ENCODE measurements at places on chromosomes 7 and 10.

- no peak for DNase-seq
Measured at GRCh38 chr7:45699015-45699309, 124.8 kb downstream of the ADCY1 start.

- no peak for DNase-seq
Measured at GRCh38 chr10:83555264-83555663, 584.0 kb upstream of the GHITM start.

GRCh38 chr7:49852619-49853462 lies 79.4 kb downstream of the VWC2 start:
- DNase-seq: no peak

- DNase-seq: no peak
Measured at GRCh38 chr7:29642494-29643155, 79.0 kb downstream of the PRR15 start.

DNA sequence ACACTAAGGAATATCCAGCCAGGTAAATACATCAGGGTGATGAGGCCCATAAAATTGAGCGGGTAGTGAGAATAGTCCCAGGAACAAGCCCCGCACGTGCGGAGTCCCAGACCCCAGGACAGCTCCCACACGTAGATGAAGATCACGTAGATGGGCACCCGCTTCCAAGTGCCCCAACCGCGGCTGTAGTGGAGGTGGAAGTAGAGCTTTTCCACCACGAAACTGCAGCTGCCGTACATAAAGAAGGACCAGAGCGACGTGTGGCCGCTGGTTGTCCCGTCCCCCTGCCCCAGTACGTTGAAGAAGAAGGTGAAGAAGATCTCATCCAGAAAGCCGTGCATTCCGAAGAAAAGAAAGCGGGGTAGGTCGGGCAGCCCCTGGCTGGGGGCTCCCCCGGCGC lies 948 bp downstream of the TMEM229A start:
- DNase-seq: no peak

GRCh38 chr10:21069929-21070700 lies 173.0 kb upstream of the NEBL start:
- no peak for DNase-seq

- no peak for DNase-seq
Measured at GRCh38 chr10:113273181-113274163, 279.4 kb upstream of the HABP2 start.

GRCh38 chr10:26780793-26781601 lies 79.8 kb downstream of the ABI1 start:
- no peak for DNase-seq

- no peak for DNase-seq
Measured at GRCh38 chr10:110358869-110359629, 54.3 kb upstream of the SMNDC1 start.

DNA sequence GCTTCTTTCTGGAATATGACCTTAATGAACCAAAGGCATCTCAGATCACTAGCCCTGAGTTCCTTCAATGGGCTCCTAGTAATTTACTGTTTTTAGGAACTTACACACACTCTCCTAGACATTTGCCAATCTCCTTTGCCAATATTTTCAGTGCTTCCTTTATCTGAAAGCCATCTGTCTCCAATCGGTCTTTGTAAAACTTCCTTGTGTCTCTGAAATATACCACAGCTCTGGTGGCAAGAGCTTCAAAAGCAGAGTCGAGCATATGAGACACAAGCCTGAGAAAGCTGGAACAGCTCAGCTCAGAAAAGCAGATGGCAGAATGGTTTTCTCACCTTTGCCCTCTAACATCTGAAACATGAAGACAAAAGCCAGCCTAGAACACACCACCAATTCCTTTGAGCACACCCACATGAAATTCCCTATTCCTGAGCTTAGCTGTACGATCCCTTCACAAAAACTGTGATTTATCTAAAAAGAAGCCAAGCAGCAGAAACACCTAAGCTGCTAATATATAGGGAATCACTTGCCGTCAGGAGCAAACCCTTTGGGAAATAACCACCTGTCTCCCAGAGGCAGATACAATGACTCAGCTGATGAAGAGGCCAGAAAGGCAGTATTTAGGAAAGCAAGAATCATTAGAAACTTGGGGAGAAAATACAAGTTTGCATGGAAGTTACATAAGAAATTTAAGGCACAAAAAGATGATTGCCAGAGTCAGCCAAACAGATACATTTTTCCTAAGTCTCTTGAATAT lies 70.2 kb upstream of the ANK3 start:
- no peak for DNase-seq

- DNase-seq: no peak
Measured at GRCh38 chr7:44257618-44258422, 57.0 kb downstream of the YKT6 start.
